ENCODE measurements at places on chromosomes 7 and 10. TPM values are rescaled to one million over a fixed set of nuclear protein-coding genes. Genes with fewer than 3 reads are reported as not detected.

DNA sequence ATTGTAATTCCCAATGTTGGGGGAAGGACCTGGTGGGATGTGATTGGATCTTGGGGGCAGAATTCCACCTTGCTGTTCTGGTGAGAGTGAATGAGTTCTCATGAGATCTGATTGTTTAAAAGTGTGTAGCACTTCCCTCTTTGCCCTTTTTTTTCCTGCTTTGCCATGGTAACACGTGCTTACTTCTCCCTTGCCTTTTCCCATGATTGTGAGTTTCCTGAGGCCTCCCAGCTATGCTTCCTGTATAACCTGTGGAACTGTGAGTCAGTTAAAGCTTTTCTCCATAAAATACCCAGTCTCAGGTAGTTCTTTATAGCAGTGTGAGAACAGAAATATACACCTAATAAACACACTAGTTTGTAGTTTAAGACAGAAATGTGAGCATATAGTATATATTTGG, 166.8 kb upstream of the MAGI2 start:
- no peak overlapping the region for H3K4me3 ChIP-seq
- no peaks in the 10 kb centered on the region for H3K4me1 ChIP-seq
- H3K36me3 ChIP-seq = no peaks in the 10 kb centered on the region
- DNase-seq = no peak
- no peaks in the 10 kb centered on the region for H3K27me3 ChIP-seq

ANXA11 gene
- total RNA-seq = 277 TPM

MSANTD7 gene
- 22.5 TPM for total RNA-seq

GRCh38 chr7:93883078-93883916, 7.3 kb downstream of the TFPI2 start:
- H3K36me3 ChIP-seq = no peaks in the 10 kb centered on the region
- H3K4me1 ChIP-seq = no peaks in the 10 kb centered on the region
- no peak overlapping the region for H3K4me3 ChIP-seq
- H3K27ac ChIP-seq = no peak overlapping the region
- H3K27me3 ChIP-seq = peaks cover 6% of the 10 kb centered on the region
- DNase-seq = no peak

IDI1 gene
- 65.3 TPM for total RNA-seq

GRCh38 chr7:152231089-152231488, 204.7 kb downstream of the KMT2C start:
- no peak overlapping the region for H3K27ac ChIP-seq
- H3K4me3 ChIP-seq = no peak overlapping the region

OR9A2 gene
- not detected for total RNA-seq

DNA sequence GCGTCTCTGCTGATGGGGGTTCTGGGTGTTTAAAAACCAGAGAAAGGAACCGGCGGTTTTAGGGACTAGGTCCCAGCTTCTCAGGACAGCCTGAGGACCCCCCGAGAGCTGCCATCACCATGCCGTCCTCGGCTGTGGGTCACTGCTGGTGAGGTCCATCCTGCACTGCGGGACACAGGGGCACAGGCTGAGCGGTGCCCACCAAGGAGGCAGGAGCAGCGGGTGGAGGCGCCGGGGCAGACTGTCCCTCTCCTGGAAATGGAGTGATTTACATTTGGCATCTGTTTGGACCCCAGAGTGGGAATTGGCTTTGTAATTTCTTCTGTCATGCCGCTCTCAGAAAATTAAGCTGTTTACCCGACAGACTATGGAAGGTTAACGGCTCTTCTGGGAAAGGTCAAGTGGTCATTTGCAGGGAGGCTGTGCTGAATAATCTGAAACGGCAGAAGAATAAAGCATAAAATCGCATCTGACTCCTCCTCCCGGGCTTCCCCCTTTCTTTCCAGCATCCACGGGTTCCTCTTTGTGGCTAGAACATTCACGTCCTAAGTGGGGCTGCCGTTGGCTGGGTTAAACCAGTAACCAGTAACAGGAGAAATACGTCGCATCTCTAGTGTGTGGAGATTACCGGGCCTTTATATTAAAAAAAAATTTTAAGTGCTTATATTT, 31.7 kb downstream of the LHPP start:
- no peaks in the 10 kb centered on the region for H3K36me3 ChIP-seq
- DNase-seq = no peak
- no peak overlapping the region for H3K4me3 ChIP-seq
- H3K27me3 ChIP-seq = no peaks in the 10 kb centered on the region
- H3K27ac ChIP-seq = no peak overlapping the region

MUC3A gene
- not detected for total RNA-seq

DNA sequence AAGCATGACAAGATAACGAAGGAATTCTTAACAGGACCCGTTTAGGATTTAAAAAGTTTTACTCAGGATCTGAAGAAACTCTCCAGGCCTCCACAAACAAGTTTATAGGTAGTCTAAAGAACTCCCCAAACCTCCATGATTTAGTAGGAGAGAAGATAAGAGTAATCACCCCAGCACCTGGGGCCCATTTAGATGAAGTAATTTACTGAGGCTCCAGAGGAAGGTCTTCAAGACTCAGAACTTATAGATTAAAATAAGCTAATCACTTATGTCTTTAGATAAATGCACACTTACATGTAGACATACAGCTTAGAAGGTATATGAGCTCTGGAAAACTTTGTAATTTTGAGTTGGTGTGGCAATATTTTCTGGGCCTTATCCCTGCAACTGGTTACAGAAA, 123.8 kb downstream of the HBP1 start:
- H3K4me1 ChIP-seq = no peaks in the 10 kb centered on the region
- H3K36me3 ChIP-seq = peaks cover 8% of the 10 kb centered on the region
- no peak overlapping the region for H3K4me3 ChIP-seq
- DNase-seq = no peak
- no peaks in the 10 kb centered on the region for H3K27me3 ChIP-seq

GRCh38 chr7:69757981-69758430, 159.7 kb downstream of the AUTS2 start:
- no peaks in the 10 kb centered on the region for H3K4me1 ChIP-seq
- DNase-seq = no peak
- no peaks in the 10 kb centered on the region for H3K27me3 ChIP-seq
- no peaks in the 10 kb centered on the region for H3K36me3 ChIP-seq

HERPUD2 gene
- total RNA-seq = 31.3 TPM

DNA sequence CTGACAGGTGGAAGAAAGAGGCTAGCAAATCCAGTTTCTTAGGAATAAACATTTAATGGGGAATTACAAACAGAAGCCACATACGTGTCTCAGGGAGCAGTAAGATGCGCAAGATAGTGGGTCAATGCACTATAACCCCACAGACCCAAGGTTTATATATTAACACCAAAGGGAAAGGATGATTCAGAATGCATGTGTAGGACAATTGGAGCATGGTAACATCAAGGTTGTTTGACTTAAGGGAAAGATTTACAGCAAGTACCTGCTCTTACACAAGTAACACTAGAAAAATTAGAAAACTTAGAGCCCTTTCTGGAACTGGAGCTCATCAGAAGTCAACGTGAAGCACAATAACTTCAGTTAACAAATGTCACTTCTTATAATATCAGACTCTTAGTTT, 161.1 kb upstream of the ZWINT start:
- no peak for DNase-seq
- no peak overlapping the region for H3K27ac ChIP-seq
- H3K36me3 ChIP-seq = no peaks in the 10 kb centered on the region
- no peak overlapping the region for H3K4me3 ChIP-seq
- no peaks in the 10 kb centered on the region for H3K27me3 ChIP-seq

ZNF804B gene
- total RNA-seq = not detected

DNA sequence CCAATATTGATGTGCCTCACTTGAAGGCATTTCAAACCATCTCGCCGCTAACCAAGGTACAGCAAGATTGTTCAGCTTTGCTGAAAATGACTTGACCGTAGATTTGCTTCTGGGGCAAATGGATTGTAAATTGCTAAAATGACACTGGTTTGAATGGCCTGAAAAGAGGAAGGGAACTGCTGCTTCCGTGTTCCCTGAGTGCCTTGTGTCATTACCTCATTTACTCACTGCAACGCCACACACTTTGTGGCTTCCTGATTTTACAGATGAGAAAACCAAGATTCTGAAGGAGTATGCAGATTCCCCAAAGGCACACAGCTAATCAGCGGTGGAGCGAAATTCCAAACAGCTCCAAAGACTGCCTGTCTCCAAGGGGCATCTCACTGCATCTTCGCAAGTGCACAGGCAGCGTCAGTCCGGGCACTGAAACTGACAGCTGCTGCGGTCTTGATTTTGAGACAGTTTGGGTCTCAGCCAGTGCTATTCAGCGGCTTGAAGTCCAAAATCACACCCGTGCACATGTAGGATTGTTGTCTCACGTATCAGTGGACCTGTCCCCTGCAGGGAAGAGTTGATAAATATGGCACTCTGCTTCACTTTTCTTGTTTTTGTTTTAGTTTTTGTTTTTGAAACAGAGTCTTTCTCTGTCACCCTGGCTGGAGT, 290.9 kb downstream of the DPP6 start:
- no peaks in the 10 kb centered on the region for H3K27me3 ChIP-seq
- no peak overlapping the region for H3K27ac ChIP-seq
- no peaks in the 10 kb centered on the region for H3K36me3 ChIP-seq
